ENCODE measurements at places on chromosomes 5 and 9. TPM values are rescaled to one million over a fixed set of nuclear protein-coding genes. Genes with fewer than 3 reads are reported as not detected.

- no peaks in the 10 kb centered on the region for H3K4me1 ChIP-seq
- no peaks in the 10 kb centered on the region for H3K36me3 ChIP-seq
- no peaks in the 10 kb centered on the region for H3K27me3 ChIP-seq
- H3K4me3 ChIP-seq = no peak overlapping the region
- DNase-seq = no peak
Measured at GRCh38 chr5:33010846-33011245, 299.7 kb downstream of the NPR3 start.

- no peaks in the 10 kb centered on the region for H3K27me3 ChIP-seq
- no peak overlapping the region for H3K27ac ChIP-seq
- H3K4me1 ChIP-seq = no peaks in the 10 kb centered on the region
- H3K36me3 ChIP-seq = no peaks in the 10 kb centered on the region
Measured at GRCh38 chr9:3490957-3491356, 34.8 kb downstream of the RFX3 start.

GRCh38 chr5:66553916-66554575, 42.1 kb upstream of the MAST4 start:
- H3K27me3 ChIP-seq = no peaks in the 10 kb centered on the region
- H3K27ac ChIP-seq = no peak overlapping the region
- H3K4me3 ChIP-seq = no peak overlapping the region
- no peaks in the 10 kb centered on the region for H3K36me3 ChIP-seq

GRCh38 chr5:64514612-64515011, 8.8 kb downstream of the RGS7BP start:
- no peaks in the 10 kb centered on the region for H3K36me3 ChIP-seq
- no peak overlapping the region for H3K4me3 ChIP-seq
- DNase-seq = no peak

DNA sequence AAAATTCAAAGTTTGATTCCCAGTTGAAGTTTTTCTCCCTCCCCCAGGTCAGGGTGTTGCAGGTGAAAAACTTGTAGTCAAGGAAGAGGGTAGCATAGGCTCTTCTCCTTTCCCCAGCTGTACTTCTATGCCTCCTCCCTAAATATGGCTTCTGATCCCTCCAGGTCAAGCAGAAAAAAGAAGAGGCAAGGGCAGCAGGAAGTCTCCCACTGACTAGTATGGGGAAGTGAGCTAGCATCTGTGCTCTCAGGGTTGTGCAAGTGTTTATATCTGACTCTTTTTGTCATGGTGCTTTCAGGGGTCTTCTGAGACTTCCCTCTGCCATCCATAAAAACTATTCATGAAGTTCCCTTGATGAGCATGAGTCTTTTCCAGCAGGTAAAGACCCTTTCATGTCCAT, 76.0 kb downstream of the ATPSCKMT start:
- H3K4me3 ChIP-seq = no peak overlapping the region
- no peaks in the 10 kb centered on the region for H3K27me3 ChIP-seq
- DNase-seq = no peak
- H3K27ac ChIP-seq = no peak overlapping the region
- H3K36me3 ChIP-seq = no peaks in the 10 kb centered on the region
- H3K4me1 ChIP-seq = no peaks in the 10 kb centered on the region

GRCh38 chr5:54905246-54905795, 80.1 kb downstream of the ESM1 start:
- no peaks in the 10 kb centered on the region for H3K27me3 ChIP-seq
- no peak for DNase-seq

- no peak for DNase-seq
- H3K4me1 ChIP-seq = no peaks in the 10 kb centered on the region
- no peaks in the 10 kb centered on the region for H3K27me3 ChIP-seq
- no peaks in the 10 kb centered on the region for H3K36me3 ChIP-seq
Measured at GRCh38 chr5:14229181-14229580, 86.0 kb downstream of the TRIO start.

GRCh38 chr9:106889061-106889590, 26.2 kb downstream of the ZNF462 start:
- H3K27me3 ChIP-seq = no peaks in the 10 kb centered on the region
- H3K4me1 ChIP-seq = peaks cover 3% of the 10 kb centered on the region
- H3K36me3 ChIP-seq = no peaks in the 10 kb centered on the region

DNA sequence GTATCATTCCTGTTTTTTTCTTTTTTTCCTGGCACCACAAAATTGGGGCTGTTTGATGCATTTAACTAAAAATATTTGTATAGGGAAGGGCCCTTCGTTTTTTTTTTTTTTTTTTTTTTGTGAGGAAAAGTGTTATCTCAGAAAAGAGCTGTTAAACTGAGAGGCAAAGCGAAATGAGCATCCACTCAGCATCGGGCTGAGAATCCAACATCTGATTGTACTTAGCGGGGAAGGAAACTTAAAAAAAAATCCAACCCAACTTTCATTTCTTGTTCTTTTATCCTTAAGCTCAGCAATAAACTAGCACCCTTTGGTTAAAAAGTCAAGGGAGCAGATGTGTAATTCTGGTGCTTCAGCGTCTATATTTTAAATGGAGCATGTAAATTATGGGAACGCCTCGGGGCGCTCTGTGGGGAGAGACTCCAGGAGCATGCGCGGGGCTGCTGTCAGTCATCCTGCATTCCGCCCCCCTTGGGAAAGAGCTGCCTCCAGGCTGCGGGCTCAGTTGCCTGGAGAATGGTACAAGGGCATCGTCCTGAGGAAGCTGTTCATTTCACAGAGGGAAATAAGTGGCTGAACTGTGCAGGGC, 33.3 kb downstream of the DMRT2 start:
- H3K36me3 ChIP-seq = no peaks in the 10 kb centered on the region
- no peaks in the 10 kb centered on the region for H3K27me3 ChIP-seq
- no peak overlapping the region for H3K27ac ChIP-seq
- no peaks in the 10 kb centered on the region for H3K4me1 ChIP-seq

Gene PCDHA7
- 1.8 TPM for total RNA-seq

Gene PCDHGB7
- 14.3 TPM for total RNA-seq

Gene SMC2
- 34.9 TPM for total RNA-seq

Gene OR13C8
- total RNA-seq = not detected

Gene ZFR
- total RNA-seq = 93.5 TPM

Gene SLC46A2
- total RNA-seq = 0.30 TPM

Gene GHR
- 12.7 TPM for total RNA-seq

Gene DIAPH1
- 23.6 TPM for total RNA-seq

Gene HOMER1
- total RNA-seq = 47.9 TPM

Gene CSF1R
- 16.8 TPM for total RNA-seq

Gene ROR2
- total RNA-seq = 3.1 TPM

Data from spinal cord (tissue), 10 donors.